ENCODE measurements at places on chromosomes 16 and 17.
A peak's percentile ranks its signal among the peaks of the same experiment; 100 is the strongest.

DNA sequence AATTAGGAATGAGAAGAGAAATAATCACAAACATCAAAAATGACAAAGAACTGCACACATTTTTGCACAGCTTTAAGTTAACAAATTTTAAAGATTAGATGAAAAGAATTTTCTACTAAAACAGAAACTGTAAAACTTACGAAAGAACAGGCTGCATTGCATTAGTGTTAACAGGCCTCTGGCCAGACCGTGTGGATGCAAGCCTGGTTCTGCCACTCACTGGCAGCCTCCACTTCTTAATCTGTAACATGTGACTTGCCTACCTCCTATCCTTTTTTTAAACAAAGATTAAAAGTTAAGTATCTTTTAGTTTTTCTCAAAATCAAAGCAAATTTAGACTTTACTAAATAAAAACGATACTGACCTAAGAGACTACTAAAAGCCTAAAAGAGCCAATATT is 37.5 kb downstream of the CREBBP start:
- DNase-seq = peak; percentile 25

- no peak for DNase-seq
These were observed 29.0 kb downstream of the IRF8 start for GRCh38 chr16:85927959-85928358.

GRCh38 chr16:61030616-61031015 is 1005.6 kb downstream of the CDH8 start:
- no peak for DNase-seq

DNA sequence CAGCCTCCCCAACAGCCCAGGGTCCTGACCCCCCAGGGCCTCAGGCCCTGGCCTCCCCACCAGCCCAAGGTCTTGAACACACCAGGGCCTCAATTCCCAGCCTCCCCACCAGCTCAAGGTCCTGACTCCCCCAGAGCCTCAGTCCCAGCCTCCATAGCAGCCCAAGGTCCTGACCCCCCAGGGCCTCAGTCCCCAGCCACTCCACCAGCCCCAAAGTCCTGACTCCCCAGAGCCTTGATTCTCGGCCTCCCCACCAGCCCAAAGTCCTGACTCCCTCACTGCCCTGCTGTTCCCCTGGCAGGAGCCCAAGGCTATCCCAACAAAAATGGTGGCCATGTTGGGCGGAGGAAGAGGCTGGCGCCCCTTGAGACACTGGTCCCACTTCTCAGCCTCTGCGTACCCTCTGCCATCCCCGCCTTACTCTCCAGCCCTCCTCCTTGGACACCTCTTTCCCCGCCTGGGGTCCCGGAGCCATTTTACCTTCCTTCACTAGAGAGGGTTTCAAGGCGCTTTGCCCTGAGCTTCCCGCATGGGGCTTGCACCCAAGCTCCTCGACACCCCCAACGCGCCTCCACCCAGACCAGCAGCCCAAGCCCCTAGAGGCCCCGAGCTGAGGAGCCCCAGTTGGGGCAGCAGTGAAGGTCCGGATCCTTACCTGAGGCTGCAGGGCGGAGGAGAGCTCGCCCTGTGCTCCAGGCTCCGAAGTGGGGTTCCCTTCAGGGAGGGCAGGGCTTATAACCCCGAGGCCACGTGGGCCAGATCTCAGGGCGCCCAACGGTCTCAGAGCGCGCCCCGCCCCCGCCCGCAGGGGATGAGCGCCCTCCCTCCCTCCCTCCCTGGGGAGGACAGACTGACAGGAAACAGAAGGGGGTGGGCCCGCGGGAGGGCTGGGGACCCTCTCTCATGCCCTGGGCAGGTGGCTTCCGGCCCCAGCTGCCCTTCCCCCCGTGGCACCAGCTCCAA is 3.5 kb upstream of the TSPOAP1 start:
- DNase-seq = peak; percentile 96

DNA sequence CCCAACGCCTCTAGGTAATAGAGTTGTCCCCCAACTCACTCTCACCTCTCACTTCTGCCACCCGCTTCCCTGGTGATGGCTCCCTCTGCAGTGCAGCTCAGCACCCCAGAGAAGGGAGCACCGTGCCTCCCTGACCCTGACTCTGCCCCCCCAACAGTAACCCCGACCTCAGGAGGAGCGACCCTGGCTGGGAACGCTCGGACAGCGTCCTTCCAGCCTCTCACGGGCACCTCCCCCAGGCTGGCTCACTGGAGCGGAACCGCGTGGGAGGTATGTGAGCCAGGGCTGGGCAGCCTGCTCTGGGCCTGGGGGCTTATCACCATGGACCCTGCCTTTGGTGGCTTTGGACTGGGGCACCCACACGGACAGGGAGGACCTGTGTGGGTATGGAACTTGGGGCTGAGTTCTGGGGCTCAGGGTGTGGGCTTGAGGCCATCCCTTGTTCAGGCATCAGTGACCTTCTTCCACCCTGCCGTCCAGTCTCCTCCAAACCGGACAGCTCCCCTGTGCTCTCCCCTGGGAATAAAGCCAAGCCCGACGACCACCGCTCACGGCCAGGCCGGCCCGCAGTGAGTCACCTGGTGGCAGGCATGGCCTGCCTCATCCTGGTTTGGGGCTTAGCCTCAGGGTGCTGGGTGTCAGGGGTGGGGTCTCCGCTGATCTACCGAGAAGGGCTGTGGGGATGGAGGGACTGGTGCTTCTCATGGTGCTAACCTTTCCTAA is 6.7 kb upstream of the C17orf107 start:
- DNase-seq = no peak

DNA sequence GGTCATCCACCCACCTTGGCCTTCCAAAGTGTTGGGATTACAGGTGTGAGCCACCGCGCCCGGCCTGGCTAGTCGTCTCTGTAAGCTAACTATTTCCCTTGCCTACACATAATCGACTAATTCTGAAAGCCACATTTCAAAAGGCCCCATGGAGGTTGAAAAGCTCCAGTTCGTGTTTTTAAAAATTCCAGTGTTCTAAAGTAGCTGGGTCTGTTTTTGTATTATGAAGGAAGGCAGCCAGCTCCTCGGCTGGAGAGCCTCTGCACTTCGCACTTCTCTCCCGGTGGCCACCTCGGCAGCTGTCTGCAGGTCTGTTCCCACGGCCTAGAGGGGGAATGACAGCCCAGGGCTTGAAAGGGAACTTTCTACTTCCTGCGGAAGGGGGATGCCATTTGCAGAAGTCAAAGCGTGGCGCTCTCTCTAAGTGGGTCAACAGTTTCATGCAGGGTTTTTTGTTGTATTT is 16.9 kb downstream of the HASPIN start:
- DNase-seq = no peak

GRCh38 chr16:48499923-48500381 is 110.0 kb downstream of the N4BP1 start:
- DNase-seq = no peak

- DNase-seq = no peak
These were observed 29.7 kb downstream of the BRIP1 start for GRCh38 chr17:61833536-61834193.

DNA sequence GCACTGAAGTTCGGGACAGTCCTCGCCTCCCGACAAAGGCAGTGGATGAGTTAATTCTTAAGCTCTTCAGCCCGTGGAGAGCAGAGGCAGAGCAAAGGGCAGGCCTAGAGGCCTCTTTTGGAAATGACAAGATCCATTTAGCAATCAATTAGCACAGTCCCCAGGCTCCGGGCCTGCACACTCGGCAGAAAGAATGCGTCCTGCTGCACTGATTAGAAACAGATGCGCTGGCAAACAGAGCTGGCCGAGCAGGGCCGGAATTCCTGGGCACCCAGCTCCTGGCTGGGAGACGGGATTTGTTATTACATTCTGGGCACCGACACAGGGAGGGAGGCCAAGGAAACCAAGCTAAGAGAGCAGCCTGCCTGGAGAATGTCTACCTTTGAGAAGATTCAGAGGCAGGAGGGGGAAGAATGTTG is 162.9 kb downstream of the COPRS start:
- no peak for DNase-seq

DNA sequence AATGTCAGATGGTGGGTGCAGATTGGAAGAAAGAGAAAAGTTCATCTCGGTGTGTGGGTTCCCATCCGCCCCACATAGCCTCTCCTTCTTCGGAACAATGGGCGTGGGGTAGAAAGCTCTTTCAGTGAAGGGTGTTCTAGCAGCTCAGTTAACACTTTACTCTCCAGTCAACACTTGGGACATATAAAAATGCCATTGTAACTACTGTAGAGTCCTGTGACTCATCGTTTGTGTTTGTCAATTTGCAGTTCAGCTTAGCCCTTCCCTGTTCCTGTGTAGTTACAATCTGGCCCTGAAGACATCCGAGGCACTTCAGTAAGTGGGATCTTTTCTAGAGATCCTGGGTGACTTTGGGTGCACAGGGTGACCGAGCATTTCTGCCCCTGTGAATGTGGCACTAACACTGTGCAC is 11.5 kb upstream of the CLEC18C start:
- DNase-seq = no peak
